ENCODE measurements at places on chromosomes 1 and 21. TPM values are rescaled to one million over a fixed set of nuclear protein-coding genes. Genes with fewer than 3 reads are reported as not detected.

- DNase-seq = no peak
These were observed 177.3 kb upstream of the TMEM51 start for GRCh38 chr1:14976256-14976655.

- DNase-seq = peak; percentile 49
These were observed 663 bp downstream of the CAMTA1 start for GRCh38 chr1:6785728-6786505.

GRCh38 chr1:52157582-52157981 is 15.7 kb downstream of the ZFYVE9 start:
- no peak for DNase-seq

DNA sequence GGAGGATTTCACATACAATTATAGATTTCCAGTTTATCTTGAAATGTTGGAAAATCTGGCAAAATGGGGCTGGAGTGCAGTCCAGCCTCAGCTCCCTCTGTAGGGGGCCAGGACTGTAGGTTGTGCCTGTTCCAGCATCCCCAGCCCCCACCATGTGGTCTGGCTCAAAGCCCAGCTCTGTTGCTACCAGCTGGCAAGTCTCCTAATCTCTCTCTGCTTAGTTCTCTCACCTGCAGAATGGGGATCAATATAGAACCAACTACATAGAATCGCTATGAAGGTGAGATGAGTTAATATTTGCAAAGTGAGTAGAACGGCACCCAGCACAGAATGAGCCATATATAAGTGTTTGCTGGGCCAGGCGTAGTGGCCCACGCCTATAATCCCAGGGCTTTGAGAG is 50.0 kb upstream of the TARDBP start:
- peak; percentile 33 for DNase-seq

DNA sequence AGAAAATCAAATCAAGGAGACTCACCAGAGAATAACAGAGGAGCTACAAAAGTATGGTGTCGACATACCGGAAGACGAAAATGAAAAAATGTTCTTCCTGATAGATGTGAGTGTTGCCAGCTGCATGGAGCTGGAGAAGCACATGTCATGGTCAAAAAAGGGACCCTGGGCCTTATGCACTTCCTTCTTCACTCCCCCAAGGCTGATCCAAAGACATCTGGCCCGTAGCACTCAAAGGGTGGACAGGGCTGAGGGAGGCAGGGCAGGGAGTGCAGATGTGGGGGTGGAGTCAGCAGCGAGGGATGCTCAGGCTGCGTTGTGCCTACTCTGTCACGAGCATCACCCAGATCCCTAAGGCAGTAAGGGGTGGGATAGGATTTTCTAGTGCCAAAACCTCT is 19.4 kb downstream of the MX1 start:
- DNase-seq = no peak

DNA sequence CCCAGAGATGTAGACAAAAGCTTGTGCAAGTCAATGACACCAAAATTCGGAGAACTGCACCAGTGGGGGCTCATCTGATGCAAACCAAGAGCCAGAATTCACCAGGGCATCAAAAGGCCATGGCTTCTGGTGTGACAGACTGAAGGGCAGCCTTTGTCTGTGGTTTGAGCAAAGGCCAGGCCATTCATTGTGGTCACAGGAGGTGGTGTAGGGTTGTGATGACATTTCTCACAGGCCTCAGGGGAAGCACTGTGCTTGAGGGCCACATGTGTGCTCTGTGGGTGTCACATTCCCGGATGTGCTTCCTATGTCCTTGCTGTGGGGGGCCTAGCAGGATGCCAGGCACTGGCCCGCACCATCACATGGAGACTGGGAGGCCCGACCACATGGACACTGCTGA is 22.5 kb upstream of the KCNE1 start:
- DNase-seq = no peak

- DNase-seq = no peak
These were observed 9.1 kb downstream of the TUFT1 start for GRCh38 chr1:151549199-151549598.

DNA sequence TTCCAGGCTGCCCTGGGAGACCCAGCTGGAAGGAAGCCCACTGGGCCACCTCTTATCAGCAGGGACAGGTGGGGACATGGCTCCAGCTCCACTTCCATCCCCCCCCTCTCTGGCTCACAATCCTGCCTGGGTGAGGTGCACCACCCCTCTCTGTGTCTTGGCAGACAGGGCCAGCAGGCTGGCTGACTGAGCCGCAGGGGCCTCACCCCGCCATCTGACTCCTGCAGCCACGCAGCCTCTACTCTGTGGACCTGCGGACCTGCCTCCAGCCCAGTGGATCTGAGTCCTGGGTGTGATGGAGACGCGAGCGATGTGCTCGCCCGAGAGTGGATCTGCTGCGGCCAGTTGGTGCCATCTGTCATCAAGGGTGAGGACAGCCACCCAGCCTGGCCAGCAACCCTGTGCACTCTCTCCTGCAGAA is 30.1 kb downstream of the RCC2 start:
- DNase-seq = peak; percentile 50

- no peak for DNase-seq
These were observed at the start of gene CHIT1 for GRCh38 chr1:203229471-203230135. Gene CHIT1 (minus strand): TSS chr1:203229673. CDS start chr1:203229636, 37 bp downstream.

GRCh38 chr1:84271441-84272151 is 29.9 kb upstream of the SAMD13 start:
- no peak for DNase-seq

- DNase-seq = no peak
These were observed 16.3 kb downstream of the DMAP1 start for GRCh38 chr1:44229435-44230167.

DNA sequence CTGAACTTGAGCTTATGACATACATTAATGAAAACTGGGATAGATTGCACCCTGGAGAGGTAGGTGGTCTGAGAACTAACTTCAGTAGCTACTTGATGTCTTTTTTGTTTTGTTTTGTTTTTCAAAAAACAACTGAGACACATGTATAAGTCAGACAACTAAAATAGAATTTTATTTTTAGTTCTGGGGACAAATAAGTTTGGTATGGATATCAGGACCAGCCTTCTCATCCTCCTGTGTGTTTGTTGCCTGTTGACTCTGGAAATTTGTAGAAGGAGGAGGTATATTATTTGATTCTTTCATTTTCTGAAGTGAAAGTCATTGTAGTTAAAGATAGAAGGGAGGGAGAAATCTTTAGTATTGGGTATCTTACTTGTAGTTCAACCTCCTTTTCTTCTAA is 41.5 kb downstream of the MTF2 start:
- no peak for DNase-seq

- DNase-seq = no peak
These were observed 86.1 kb upstream of the S1PR1 start for GRCh38 chr1:101150670-101151069.

DNA sequence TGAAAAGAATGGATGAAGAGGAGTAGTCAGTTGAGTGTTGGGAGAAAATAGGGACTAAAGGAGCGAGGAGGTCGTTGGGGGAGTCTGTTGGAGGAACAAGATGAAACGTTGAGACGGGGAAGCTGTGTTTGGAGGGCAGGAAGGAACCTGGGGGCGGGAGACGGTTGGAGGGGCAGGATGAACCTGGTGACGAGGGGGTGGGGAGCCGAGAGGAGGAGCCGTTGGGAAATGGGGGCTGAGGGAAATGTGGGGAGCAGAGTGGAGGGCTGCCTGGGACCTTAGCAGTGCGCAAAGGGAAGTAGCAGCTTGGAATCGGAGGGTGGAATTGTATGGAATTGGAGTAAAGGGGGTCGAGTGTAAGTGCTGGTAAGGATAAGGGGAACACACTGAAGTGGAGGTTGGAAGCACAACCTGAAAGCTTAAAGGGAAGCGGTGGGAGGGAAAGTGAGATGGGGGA is 630 bp downstream of the MTF2 start:
- no peak for DNase-seq

DNA sequence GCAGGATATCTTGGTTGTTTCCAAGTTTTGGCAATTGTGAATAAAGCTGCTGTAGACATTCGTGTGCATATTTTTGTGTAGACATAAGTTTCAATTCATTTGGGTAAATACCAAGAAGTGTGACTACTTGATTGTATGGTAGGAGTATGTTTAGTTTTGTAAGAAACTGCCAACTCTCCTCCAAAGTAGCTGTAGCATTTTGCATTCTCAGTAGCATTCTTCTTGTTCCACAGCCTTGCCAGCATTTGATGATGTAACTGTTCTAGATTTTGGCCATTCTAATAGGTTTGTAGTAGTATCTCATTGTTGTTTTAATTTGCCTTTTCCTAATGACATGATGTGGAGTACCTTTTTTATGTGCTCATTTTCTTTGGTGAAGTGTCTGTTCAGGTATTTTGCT is 38.6 kb upstream of the PLA2G4A start:
- DNase-seq = no peak

DNA sequence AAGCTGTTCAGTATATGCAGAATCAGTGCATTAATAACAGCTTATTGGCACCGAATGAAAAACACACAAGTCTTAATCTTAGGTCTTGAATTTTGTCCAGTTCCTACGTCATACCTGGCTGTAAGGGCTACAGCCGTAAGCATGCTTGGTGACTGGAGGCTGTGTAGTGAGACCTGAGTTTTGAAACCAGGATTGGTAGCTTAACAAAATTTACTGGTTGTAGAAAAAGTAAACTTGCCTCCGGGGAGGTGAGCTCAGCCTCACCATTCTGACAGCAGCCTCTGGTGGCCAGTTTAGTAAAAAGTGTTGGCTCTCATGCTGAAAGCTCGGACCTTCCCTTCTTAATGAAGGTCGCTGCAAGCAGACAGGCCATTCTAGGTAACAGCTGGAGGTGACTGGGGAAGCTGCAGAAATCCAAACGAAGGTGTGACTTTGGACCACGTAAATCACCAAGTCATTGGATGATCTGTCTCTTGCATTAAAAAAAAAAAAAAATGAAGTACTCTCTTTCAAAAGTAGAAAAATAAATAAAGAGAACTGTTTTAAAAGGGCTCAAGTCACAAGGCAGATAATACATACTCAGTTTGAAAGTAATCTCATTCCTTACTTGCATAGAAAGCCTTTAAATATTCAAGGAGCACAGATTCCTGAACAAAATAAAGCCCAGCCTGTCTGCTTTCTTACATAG is 48.9 kb downstream of the HLCS start:
- DNase-seq = no peak

GRCh38 chr1:46133781-46134350 is 1.4 kb upstream of the PIK3R3 start:
- DNase-seq = no peak

GRCh38 chr21:31997191-31997590 is 124.4 kb downstream of the HUNK start:
- no peak for DNase-seq

DNA sequence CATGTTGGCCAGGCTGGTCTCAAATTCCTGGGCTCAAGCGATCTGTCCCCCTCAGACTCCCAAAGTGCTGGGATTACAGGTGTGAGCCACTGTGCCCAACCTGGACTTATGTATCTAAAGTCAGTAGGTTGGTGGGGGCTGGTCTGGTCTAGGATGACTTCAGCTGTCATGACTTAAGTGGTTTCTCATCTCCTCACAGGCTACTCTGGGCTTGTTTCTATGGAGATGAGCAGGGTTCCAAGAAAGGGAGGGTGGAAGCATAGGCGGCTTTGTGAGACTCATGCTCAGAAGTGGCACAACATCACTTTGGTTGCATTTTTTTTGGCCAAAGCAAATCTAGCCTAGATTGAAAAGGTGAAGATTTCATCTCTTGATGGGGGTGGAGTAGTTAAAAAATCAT is 115.9 kb upstream of the IVNS1ABP start:
- no peak for DNase-seq

DNA sequence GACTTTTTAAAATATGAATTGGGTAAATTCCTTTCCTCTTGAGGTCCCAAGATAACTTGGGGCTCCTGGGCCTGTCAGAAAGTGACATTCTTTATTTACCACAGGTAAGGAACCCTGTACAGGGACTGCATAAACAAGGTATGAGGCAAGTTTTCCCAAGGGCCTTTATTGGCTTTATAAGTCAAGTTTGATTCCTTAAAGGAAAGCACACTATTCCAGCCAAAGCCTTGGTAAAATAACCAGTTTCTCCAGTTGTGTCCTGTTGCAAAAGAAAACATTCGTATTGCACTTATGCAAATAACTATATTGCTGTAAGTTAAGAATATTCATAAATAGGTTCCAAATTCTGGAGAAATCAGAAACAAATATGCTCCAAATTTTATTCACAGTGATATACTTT is 21.9 kb upstream of the METTL18 start:
- no peak for DNase-seq

ACKR1 gene
- total RNA-seq = 10.9 TPM

PM20D1 gene
- 1.7 TPM for total RNA-seq

ADORA1 gene
- 16.4 TPM for total RNA-seq

CGN gene
- 0.52 TPM for total RNA-seq

SYTL1 gene
- total RNA-seq = 1.1 TPM

OR2G6 gene
- total RNA-seq = not detected

URB2 gene
- total RNA-seq = 3.5 TPM

ZFYVE9 gene
- 17.9 TPM for total RNA-seq

FCRL2 gene
- total RNA-seq = not detected

MCOLN2 gene
- 0.19 TPM for total RNA-seq
